NCI-H226 (cell line): ENCODE measurements at places on chromosomes 12 and 14.

GRCh38 chr14:73124180-73124894 is 12.0 kb upstream of the PSEN1 start:
- no peak for DNase-seq

GRCh38 chr14:80705241-80705980 is 236.1 kb downstream of the CEP128 start:
- DNase-seq, result no peak

DNA sequence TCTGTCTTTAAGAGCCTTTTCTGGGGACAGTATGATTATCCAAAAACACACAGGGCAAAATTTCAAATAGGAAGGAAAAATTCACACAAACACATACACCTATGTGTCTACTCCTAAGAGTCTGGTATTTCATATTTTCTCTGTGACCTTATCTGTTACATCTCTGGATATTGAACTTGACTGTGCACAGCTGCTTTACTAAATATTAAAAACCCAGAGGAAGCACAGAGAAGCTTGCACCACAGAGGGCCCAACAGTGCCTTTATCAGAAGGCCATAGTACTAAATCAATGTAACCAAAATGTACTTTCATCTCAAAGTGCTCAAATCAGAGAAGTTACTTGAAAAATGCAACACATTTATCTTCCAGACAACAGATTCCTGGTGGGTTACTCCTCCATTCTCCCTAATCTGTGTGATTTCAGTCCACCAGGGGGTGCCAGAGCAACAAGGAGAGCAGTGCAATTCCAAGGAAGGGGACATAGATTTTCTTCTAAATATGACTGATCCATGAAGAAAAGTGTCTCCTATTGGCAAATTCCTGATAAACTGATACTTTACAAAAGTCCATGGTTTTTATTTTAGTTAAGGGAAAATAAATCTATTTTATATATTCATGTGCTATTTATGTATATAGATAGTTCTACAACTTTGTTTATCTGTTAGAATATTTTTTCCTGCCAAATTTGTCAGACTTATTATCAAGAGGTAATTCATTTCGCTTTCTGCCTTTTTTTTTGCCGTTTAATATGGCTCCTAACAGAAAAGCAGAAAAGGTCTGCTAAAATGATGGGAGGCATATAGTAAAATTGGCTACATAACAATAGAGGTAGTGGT is 617.6 kb downstream of the LRFN5 start:
- peak; percentile 55 for DNase-seq

DNA sequence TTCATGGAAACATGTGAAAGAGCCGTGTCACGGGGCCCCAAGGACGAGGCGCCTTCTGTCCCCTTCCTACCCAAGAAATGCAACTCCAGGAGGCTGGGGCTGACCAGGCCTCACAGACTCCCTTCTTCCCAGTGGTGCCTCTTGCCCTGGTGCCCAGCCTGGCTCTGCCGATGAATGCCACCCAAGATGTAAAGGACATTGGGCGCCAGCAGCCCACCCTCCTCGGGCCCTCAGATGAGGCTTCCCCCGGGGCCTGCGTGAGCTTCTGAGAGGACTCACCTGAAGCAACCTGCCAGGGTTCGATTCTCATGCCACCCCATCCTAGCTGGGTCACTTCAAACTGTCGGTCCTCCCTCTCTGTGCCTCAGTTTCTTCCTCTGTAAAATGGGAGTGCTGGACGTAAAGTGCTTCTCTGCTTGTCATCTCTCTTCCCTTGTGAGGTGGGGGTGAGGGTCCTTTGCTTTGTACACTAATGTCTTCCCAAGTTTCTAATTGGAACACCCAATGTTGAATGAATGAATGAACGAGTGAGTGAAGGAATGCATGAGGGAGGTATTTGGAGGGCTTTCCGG is 10.8 kb downstream of the FAM222A start:
- DNase-seq, result no peak

GRCh38 chr12:121080909-121081308 is 41.9 kb upstream of the OASL start:
- no peak for DNase-seq

- no peak for DNase-seq
Observed at GRCh38 chr12:51527966-51528365, 63.1 kb upstream of the SCN8A start.

DNA sequence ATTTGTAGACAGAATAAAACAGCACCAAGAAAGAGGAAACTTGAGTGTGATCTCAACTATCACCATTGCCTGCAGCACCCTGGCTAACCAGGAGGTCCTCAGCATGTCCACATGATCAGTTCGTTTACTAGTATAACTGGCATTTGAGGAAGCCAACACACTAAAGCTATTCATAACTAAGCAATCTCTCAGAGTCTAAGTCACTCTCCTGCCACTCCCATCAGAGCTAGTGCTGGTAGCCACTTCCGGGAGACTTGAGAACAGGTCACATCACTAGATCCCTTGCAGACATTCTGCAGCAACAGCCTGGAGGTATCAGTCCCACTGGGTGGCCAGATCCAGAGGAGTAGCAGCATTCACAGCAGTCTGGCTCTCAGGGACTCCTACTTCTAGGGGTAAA is 352.9 kb upstream of the OR4E1 start:
- DNase-seq, result no peak

- DNase-seq, result peak; percentile 83
Observed at GRCh38 chr12:90908465-90908864, 46.5 kb downstream of the CCER1 start.

DNA sequence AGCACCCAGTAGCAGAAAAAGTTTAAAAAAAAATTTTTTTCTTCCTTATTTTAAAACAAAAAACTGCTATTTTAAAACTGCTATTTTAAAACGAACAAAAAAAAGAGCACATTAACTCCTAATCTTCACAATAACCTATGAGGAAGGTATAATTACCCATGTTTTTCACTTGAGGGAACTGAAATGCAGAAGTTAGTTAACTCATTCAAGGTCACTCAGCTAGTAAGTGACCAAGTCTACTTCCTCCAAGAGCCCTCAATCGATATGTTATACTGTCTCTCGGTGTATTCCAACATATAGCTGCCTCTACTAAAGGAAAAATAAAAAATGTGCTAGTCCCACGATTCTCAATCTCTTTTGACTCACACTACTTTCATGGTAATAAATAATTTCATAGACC is 7.8 kb downstream of the RPAP3 start:
- no peak for DNase-seq

GRCh38 chr12:2624543-2625288 is 170.1 kb upstream of the FKBP4 start:
- DNase-seq, result no peak
